ENCODE measurements at places on chromosomes 4 and X. TPM values are rescaled to one million over a fixed set of nuclear protein-coding genes. Genes with fewer than 3 reads are reported as not detected.

GRCh38 chr4:4401036-4401435, 14.1 kb downstream of the NSG1 start:
- no peaks in the 10 kb centered on the region for H3K36me3 ChIP-seq
- H3K27ac ChIP-seq: no peak overlapping the region
- H3K4me1 ChIP-seq: no peaks in the 10 kb centered on the region
- no peaks in the 10 kb centered on the region for H3K27me3 ChIP-seq

SCML1 gene
- total RNA-seq: 20.1 TPM

DNA sequence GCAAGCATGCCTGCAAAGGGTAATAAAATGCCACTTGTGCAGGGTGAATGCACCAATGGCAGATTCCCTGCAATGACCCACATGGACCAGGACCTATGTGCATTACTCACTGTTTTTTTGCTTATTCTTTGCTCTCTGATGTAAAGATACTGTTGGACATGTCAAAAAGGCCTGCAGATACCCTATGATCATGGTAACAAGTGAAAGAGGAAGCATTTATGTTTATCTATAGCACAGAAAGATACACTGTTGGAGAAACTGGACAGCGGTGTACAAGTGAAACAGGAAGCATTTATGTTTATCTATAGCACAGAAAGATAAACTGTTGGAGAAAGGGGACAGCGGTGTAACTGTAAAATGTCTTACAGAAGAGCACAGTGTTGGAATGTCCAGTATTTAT, 127.5 kb downstream of the PAPSS1 start:
- H3K27me3 ChIP-seq: no peaks in the 10 kb centered on the region
- H3K4me1 ChIP-seq: no peaks in the 10 kb centered on the region
- no peak overlapping the region for H3K27ac ChIP-seq
- H3K4me3 ChIP-seq: no peak overlapping the region

- H3K36me3 ChIP-seq: no peaks in the 10 kb centered on the region
- no peaks in the 10 kb centered on the region for H3K27me3 ChIP-seq
- no peaks in the 10 kb centered on the region for H3K4me1 ChIP-seq
- H3K27ac ChIP-seq: no peak overlapping the region
- no peak for DNase-seq
- no peak overlapping the region for H3K4me3 ChIP-seq
Observed at GRCh38 chr4:114211556-114211955, 232.1 kb upstream of the ARSJ start.

- no peaks in the 10 kb centered on the region for H3K36me3 ChIP-seq
- no peak overlapping the region for H3K27ac ChIP-seq
- no peaks in the 10 kb centered on the region for H3K27me3 ChIP-seq
- no peak overlapping the region for H3K4me3 ChIP-seq
Observed at GRCh38 chrX:38627683-38628082, 66.3 kb downstream of the TSPAN7 start.

DNA sequence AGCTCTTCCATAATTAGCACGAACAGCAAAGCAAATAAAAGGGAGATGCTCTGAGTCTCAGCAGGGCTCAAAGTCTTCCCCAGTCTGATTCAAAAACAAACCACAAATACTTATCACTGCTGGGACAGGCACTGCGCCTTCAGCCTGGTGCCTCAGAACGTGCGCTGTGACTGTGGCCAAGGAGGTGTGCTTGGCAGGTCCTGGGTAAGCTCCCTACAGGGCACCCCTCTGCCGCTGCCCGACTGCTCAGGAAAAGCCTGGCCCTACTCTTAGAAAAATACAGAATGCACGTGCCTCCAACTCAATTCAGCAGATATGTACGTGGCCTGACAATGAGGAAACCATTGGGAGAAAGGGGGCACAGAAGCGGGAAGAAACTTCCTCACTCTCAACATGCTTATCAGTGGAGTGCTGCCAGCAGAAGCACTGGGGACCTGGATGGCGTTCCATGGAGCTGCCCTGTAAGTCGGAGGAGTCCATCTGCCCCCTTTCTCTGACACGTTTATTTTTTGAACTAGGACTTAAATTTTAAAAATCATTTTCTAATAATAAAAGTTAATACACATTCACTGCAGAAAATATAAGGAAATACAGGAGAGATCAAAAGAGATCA, 86.8 kb downstream of the GATB start:
- peaks cover 10% of the 10 kb centered on the region for H3K4me1 ChIP-seq
- no peak for DNase-seq
- no peak overlapping the region for H3K27ac ChIP-seq
- H3K36me3 ChIP-seq: no peaks in the 10 kb centered on the region

MED12 gene
- total RNA-seq: 48.8 TPM

SH3D19 gene
- total RNA-seq: 143 TPM

- no peak overlapping the region for H3K4me3 ChIP-seq
- no peaks in the 10 kb centered on the region for H3K36me3 ChIP-seq
- H3K27ac ChIP-seq: no peak overlapping the region
- H3K27me3 ChIP-seq: no peaks in the 10 kb centered on the region
Observed at GRCh38 chr4:188316391-188316790, 177.2 kb downstream of the TRIML1 start.

DNA sequence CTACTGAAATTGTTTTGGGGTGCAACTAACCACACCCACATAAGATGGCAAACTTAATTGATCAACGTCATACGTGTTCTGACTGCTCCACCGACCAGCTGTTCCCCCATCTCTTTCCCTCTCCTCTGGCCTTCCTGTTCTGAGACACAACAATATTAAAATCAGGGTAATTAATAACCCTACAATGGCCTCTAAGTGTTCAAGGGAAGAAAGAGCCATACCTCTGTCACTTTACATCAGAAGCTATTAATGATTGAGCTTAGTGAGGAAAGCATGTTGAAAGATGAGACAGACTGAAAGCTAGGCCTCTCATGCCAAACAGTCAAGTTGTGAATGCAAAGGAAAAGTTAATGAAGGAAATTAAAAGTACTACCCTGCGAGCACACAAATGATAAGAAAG, 173.9 kb upstream of the FTHL17 start:
- H3K4me1 ChIP-seq: no peaks in the 10 kb centered on the region
- no peak overlapping the region for H3K27ac ChIP-seq
- DNase-seq: no peak
- H3K4me3 ChIP-seq: no peak overlapping the region

DNA sequence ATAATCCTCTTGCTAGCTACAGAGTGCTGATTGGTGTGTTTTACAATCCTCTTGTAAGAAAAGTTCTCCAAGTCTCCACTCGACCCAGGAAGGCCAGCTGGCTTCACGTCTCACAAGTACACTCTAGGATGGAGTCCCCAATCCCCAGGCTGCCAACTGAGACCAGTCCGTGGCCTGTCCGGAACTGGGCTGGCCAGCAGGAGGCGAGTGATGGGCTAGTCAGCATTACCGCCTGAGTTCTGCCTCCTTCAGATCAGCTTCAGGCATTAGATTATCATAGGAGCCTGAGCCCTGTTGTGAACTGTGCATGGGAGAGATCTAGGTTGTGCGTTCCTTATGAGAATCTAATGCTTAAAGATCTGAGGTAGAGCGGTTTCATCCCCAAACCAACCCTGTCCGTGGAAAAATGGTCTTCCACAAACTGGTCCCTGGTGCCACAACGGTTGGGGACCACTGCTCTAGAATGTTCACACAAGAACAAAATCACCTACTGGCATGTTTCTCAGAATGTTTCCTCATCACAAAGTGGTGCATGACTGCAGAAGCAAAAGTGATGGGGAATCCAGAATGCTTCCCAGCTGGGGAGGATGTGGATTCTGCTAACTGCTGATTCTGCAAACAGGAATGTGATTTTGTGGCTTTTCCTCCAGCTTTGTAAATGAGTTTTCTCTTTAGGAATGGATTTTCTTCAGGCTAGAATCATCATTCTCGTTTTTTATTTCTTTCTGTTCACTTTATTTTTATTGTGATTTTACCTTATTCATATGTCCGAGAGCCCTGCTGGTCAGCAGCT, 40.9 kb downstream of the SEPTIN11 start:
- H3K36me3 ChIP-seq: no peaks in the 10 kb centered on the region
- H3K27ac ChIP-seq: no peak overlapping the region
- no peak for DNase-seq
- no peaks in the 10 kb centered on the region for H3K27me3 ChIP-seq

LRPAP1 gene
- 263 TPM for total RNA-seq
